ENCODE measurements at places on chromosomes 3 and 15. TPM values are rescaled to one million over a fixed set of nuclear protein-coding genes. Genes with fewer than 3 reads are reported as not detected.

The ZIC4 gene
- polyA plus RNA-seq, result not detected

The PRR20G gene
- not detected for polyA plus RNA-seq

The GOLGA8G gene
- polyA plus RNA-seq, result not detected

The AGTR1 gene
- polyA plus RNA-seq, result 0.20 TPM

The SLC28A1 gene
- not detected for polyA plus RNA-seq

The FOXB1 gene
- not detected for polyA plus RNA-seq

The CHDH gene
- polyA plus RNA-seq, result 0.02 TPM

The FBXO40 gene
- polyA plus RNA-seq, result not detected

The CCK gene
- 3.2 TPM for polyA plus RNA-seq

The CATSPER2 gene
- 0.87 TPM for polyA plus RNA-seq

The MYRIP gene
- not detected for polyA plus RNA-seq

The SCG3 gene
- polyA plus RNA-seq, result not detected

The CACNA2D3 gene
- polyA plus RNA-seq, result 0.24 TPM

The THRB gene
- polyA plus RNA-seq, result 0.02 TPM

The PAK6 gene
- polyA plus RNA-seq, result not detected

The SEMA5B gene
- polyA plus RNA-seq, result not detected

The CCR1 gene
- not detected for polyA plus RNA-seq

The RNF7 gene
- 113 TPM for polyA plus RNA-seq

The TRPC1 gene
- 8.6 TPM for polyA plus RNA-seq

The LDHAL6B gene
- polyA plus RNA-seq, result not detected

The GOLGA6L7 gene
- not detected for polyA plus RNA-seq

The DAPK2 gene
- 0.57 TPM for polyA plus RNA-seq

The CHAC1 gene
- polyA plus RNA-seq, result 154 TPM

The INSYN1 gene
- polyA plus RNA-seq, result 0.29 TPM

The HIGD2B gene
- polyA plus RNA-seq, result not detected

The CNTN3 gene
- polyA plus RNA-seq, result 4.4 TPM

The SCAANT1 gene
- polyA plus RNA-seq, result not detected

The FEZF2 gene
- polyA plus RNA-seq, result not detected

The SPATA12 gene
- not detected for polyA plus RNA-seq

The RLBP1 gene
- not detected for polyA plus RNA-seq

The LRTM1 gene
- polyA plus RNA-seq, result not detected

The ITIH4 gene
- polyA plus RNA-seq, result 0.63 TPM

The MYO5C gene
- polyA plus RNA-seq, result 0.14 TPM

The COL8A1 gene
- 147 TPM for polyA plus RNA-seq

The LRRC31 gene
- not detected for polyA plus RNA-seq

The CCR4 gene
- not detected for polyA plus RNA-seq

The PARP9 gene
- 24.4 TPM for polyA plus RNA-seq

The TPM1 gene
- 1,348 TPM for polyA plus RNA-seq

The ATP10A gene
- polyA plus RNA-seq, result 3.9 TPM

The LIPC gene
- polyA plus RNA-seq, result 0.82 TPM
